PC-3 (cell line): ENCODE measurements at places on chromosomes 1 and 21. TPM values are rescaled to one million over a fixed set of nuclear protein-coding genes. Genes with fewer than 3 reads are reported as not detected.

The RAB42 gene
- total RNA-seq = 1.5 and 4.7 TPM in 2 replicates

The CAMK1G gene
- not detected in 2 replicates for total RNA-seq

The SLC19A2 gene
- total RNA-seq = 8.6 and 11.0 TPM in 2 replicates

DNA sequence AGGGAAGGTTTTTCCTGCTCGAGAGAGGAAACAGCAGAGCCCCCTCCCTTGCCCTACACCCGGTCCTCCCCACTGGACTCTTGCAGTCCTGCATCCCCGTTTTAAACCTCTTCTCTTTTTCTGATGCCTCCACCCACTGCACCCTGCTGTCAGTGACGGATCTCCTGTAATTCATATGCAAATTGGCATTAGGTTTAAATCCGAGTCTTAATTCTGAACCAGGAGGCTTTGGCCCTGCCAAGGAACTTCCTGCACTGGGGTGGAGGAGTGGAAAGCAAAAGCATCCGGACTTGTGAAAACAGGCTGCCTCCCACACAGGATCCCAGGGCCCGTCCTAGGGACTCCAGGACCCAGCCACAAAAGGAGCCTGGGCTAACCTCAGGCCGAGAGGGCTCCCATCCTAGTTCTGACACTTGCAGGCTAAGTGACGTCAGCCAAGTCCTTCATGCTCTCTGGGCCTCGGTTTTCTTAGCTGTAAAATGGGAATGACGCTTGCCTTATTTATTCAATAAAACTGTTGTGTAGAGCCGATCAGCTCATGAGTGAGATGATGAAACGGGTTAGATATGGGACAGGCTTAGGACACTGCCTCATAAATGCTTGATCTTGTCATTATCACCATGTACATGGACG lies 613.3 kb downstream of the AJAP1 start:
- H3K27ac ChIP-seq = no peak overlapping the region
- no peaks in the 10 kb centered on the region for H3K27me3 ChIP-seq
- DNase-seq = no peak

GRCh38 chr1:9201401-9202239 lies 33.0 kb upstream of the H6PD start:
- H3K4me1 ChIP-seq = peaks cover 23% of the 10 kb centered on the region
- H3K4me3 ChIP-seq = peak overlapping the region; percentile 73
- no peaks in the 10 kb centered on the region for H3K36me3 ChIP-seq
